CD14-positive monocyte (primary cell): ENCODE measurements at places on chromosomes 6 and 20.

- no peak overlapping the region for H3K4me3 ChIP-seq
- peaks cover 91% of the 10 kb centered on the region for H3K36me3 ChIP-seq
- no peaks in the 10 kb centered on the region for H3K4me1 ChIP-seq
- DNase-seq = no peak
- no peak overlapping the region for H3K27ac ChIP-seq
- no peaks in the 10 kb centered on the region for H3K27me3 ChIP-seq
Observed at GRCh38 chr6:3102875-3103274, 15.6 kb upstream of the BPHL start.

- no peaks in the 10 kb centered on the region for H3K36me3 ChIP-seq
- DNase-seq = no peak
- H3K4me1 ChIP-seq = peaks cover 8% of the 10 kb centered on the region
- peaks cover 2% of the 10 kb centered on the region for H3K27me3 ChIP-seq
Observed at GRCh38 chr6:143674483-143675381, 3.0 kb upstream of the PHACTR2 start.

- no peaks in the 10 kb centered on the region for H3K27me3 ChIP-seq
- peaks cover 52% of the 10 kb centered on the region for H3K4me1 ChIP-seq
Observed at GRCh38 chr6:41733707-41734665, 1.4 kb downstream of the TFEB start.

DNA sequence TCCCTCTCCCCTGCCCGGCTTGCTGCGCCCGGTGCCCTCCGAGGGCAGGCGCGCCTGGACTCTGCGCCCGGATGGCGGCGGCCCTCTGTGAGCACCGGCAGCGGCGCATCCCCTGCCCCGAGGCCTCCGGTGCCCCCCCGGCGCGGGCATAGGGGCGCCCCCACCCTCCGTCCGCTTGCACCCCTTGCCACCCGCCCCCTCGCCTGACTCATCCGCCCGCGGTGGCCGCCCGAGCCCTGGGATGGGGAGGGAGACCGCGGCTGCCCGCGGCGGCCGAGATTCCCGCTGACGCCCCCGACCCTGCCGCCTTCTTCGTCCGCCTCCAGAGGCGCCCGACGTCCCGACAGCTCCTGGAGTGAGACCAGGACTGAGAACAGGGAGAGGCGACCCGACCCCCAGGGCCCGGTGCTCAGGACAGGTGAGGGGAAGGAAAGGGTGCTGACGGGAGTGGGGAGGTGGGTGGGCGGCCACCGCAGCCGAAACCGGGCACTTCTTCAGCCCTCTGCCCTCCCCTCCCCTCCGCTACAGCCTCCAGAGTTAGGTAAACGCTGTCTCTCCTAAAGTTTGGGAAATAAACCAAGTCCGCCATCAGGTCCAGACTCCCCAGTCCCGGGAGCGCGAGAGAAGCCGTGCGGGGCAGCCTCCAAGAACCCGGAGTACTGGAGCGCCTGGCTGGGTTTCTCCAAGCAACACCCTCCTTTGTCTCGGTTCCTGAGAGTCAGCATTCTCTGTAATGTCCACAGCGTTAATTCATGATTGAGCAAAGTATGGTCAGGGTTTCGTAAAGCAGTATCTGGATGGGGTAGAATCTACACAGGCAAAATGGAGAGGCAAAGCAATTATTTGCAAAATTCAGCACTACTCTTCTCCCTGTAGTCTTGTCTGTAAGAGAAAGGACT lies 539 bp downstream of the TMEM200A start:
- peaks cover 12% of the 10 kb centered on the region for H3K4me1 ChIP-seq
- H3K27me3 ChIP-seq = peaks cover 69% of the 10 kb centered on the region
- H3K4me3 ChIP-seq = no peak overlapping the region
- no peaks in the 10 kb centered on the region for H3K36me3 ChIP-seq

DNA sequence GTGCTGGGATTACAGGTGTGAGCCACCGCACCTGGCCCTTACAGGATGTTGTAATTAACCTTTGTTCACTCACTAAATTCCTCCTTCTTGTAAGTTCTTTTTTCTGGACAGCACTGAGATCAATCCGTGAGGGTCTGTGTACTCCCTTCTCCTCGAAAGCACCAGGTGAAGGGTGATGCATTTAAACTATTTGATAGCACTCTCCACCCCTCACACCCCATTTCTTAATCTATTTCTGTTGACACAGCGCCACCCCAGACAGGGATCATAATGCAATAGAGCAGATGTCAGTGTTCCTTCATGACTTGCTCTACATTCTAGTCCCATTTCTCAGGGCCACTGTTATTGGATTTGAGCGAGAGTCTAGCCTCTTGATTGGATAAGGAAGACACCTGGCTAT lies 46.3 kb downstream of the PPP1R14C start:
- no peak for DNase-seq
- no peak overlapping the region for H3K4me3 ChIP-seq
- no peaks in the 10 kb centered on the region for H3K36me3 ChIP-seq
- peaks cover 7% of the 10 kb centered on the region for H3K4me1 ChIP-seq
- no peaks in the 10 kb centered on the region for H3K27me3 ChIP-seq
- no peak overlapping the region for H3K27ac ChIP-seq

GRCh38 chr6:130697995-130698535 lies 129.1 kb upstream of the SMLR1 start:
- H3K27me3 ChIP-seq = no peaks in the 10 kb centered on the region
- no peak overlapping the region for H3K4me3 ChIP-seq
- H3K4me1 ChIP-seq = no peaks in the 10 kb centered on the region
- no peak for DNase-seq
- H3K27ac ChIP-seq = no peak overlapping the region
- no peaks in the 10 kb centered on the region for H3K36me3 ChIP-seq

- no peak overlapping the region for H3K27ac ChIP-seq
- H3K27me3 ChIP-seq = peaks cover 17% of the 10 kb centered on the region
- H3K4me3 ChIP-seq = no peak overlapping the region
- no peaks in the 10 kb centered on the region for H3K4me1 ChIP-seq
- no peak for DNase-seq
Observed at GRCh38 chr6:28597217-28597835, 71.6 kb downstream of the GPX5 start.

DNA sequence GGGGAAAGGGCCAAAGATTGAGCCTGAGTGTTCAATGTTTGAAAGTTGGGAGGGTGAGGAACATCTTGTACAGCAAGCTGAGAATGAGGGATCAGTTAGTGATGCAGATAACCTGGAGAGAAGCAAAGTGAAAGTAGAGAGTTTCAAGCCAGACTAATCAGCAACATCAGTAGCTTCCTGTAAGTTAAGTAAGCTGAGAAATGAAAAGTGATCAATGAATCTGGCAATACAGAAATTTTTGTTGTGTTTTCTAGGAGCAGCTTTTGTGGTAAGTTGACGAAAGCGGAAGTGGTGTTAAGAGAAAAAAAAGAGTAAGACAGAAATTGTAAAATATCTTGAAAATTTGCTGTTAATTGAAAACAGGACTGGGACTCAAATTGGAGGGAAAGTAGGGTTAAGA lies 855.5 kb upstream of the MAP3K7 start:
- no peaks in the 10 kb centered on the region for H3K27me3 ChIP-seq
- no peaks in the 10 kb centered on the region for H3K4me1 ChIP-seq
- no peak overlapping the region for H3K27ac ChIP-seq
- no peak overlapping the region for H3K4me3 ChIP-seq
- no peak for DNase-seq

- H3K4me1 ChIP-seq = no peaks in the 10 kb centered on the region
- no peak for DNase-seq
- H3K27ac ChIP-seq = no peak overlapping the region
- no peaks in the 10 kb centered on the region for H3K36me3 ChIP-seq
- H3K27me3 ChIP-seq = no peaks in the 10 kb centered on the region
Observed at GRCh38 chr6:167668019-167668753, 158.5 kb upstream of the AFDN start.

GRCh38 chr6:36701401-36701991 lies 3.9 kb downstream of the RAB44 start:
- peak; percentile 64 for DNase-seq
- H3K27ac ChIP-seq = peak overlapping the region; percentile 85
- no peaks in the 10 kb centered on the region for H3K27me3 ChIP-seq

DNA sequence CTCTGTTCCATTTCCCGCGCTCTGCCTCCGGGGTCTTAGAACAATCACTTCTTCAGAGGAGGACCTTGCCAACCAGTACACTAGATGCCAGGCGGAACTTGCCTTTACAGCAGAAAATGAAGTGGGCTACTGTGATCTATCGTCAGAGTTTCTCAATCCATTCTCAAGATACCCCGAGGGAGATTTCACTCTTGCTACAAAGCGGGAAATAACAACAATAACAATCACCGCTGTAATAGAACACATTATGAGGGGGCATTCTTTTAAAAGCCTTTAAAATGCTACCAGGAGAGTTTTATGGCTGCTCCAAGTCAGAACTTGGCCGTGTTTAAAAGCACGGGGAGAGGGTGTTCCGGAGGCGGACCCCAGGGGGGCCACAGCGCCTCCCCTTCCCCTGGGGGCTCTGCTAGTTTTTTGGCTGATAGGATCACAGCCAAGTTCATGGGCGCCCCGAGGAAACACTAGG lies 617.0 kb upstream of the AGPAT4 start:
- no peak overlapping the region for H3K27ac ChIP-seq
- no peaks in the 10 kb centered on the region for H3K36me3 ChIP-seq
- no peak for DNase-seq
- H3K4me1 ChIP-seq = no peaks in the 10 kb centered on the region

DNA sequence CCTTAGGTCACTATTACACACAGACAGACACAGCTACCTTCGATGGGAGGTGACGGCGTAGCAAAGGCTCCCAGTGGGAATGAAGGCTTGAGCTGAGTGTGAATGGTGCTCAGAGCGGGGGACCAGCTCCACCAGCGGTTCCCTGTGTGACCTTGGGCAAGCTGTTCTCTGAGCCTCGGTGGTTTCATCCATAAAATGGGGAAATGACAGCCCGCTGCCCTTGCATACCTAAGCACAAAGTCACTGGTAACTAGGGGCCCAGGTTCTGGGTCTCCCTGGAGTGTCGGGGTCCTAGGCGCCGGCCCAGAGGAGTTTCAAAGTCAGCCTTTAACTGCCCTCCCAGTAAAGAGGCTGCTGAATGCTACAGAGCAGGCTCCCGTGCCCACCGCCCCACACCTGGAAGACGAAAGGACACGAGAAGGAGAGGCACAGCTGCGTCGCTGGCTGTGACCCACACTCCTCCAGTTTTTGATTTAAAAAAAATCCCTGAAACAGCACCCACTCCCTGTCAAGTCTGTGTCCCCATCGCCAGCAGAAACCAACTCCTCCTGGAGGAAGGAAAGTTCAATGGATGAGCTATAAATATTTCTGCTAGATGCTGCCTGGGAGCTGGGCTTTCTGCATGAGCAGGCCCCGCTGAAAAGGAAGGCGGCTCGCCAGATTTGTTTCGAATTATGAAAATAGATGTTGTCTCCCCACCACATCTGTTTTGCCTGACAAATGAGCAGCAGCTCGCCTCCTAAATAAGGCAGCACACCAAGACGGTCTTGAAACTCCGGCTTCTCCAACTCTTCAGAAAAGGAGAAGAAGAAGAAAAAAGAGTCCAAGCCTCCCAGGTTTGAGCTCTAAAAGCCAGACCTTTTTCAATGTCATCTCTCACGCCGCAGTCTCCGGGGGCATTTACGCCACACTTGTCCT lies 27.4 kb downstream of the PMEPA1 start:
- no peak overlapping the region for H3K4me3 ChIP-seq
- no peak overlapping the region for H3K27ac ChIP-seq
- DNase-seq = no peak
- H3K4me1 ChIP-seq = no peaks in the 10 kb centered on the region
- H3K27me3 ChIP-seq = peaks cover 17% of the 10 kb centered on the region
- no peaks in the 10 kb centered on the region for H3K36me3 ChIP-seq

GRCh38 chr20:63216041-63216848 lies at the start of gene YTHDF1:
TSS of gene YTHDF1 (minus strand) at chr20:63216131. CDS start at chr20:63215892, 239 bp downstream.
- H3K4me3 ChIP-seq = peak within 1 kb of the TSS; percentile 89
- H3K27ac ChIP-seq = peak within 1 kb of the TSS; percentile 86
- peak; percentile 96 for DNase-seq
- no peaks in the 10 kb centered on the region for H3K27me3 ChIP-seq
- H3K4me1 ChIP-seq = peaks cover 19% of the 10 kb centered on the region

- no peak overlapping the region for H3K4me3 ChIP-seq
- DNase-seq = no peak
- no peaks in the 10 kb centered on the region for H3K27me3 ChIP-seq
- peaks cover 10% of the 10 kb centered on the region for H3K4me1 ChIP-seq
- H3K36me3 ChIP-seq = no peaks in the 10 kb centered on the region
- H3K27ac ChIP-seq = no peak overlapping the region
Observed at GRCh38 chr6:209432-210103, 82.7 kb upstream of the DUSP22 start.

GRCh38 chr20:21365771-21366170 lies 31.6 kb downstream of the NKX2-4 start:
- H3K36me3 ChIP-seq = peaks cover 87% of the 10 kb centered on the region
- no peak overlapping the region for H3K27ac ChIP-seq
- DNase-seq = no peak
- no peak overlapping the region for H3K4me3 ChIP-seq

GRCh38 chr20:24698706-24699206 lies 229.3 kb downstream of the SYNDIG1 start:
- no peaks in the 10 kb centered on the region for H3K27me3 ChIP-seq
- no peak for DNase-seq
- H3K36me3 ChIP-seq = no peaks in the 10 kb centered on the region
- H3K4me1 ChIP-seq = no peaks in the 10 kb centered on the region

DNA sequence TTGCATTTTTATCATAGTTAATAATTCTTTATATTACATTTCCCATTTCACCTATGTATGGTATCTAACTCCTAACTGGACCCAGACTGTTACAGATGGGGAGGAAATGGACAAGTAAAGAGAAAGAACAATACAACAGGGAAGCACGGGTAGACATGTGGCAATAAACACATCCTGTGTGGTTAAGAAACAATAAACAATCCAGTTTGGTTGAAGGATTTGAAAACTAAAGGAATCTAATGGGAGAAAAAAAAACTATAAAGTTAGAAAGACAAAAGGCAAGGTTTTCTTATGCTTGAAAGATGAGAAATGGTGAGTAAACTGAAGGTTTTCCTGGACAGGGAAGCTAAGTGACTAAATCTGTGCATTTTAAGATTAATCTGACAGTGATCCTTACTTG lies 34.9 kb upstream of the ALDH8A1 start:
- peaks cover 88% of the 10 kb centered on the region for H3K36me3 ChIP-seq
- no peaks in the 10 kb centered on the region for H3K27me3 ChIP-seq
- no peak for DNase-seq
- H3K27ac ChIP-seq = no peak overlapping the region
- H3K4me3 ChIP-seq = no peak overlapping the region
- peaks cover 5% of the 10 kb centered on the region for H3K4me1 ChIP-seq

GRCh38 chr6:134539865-134540323 lies 222.0 kb upstream of the SGK1 start:
- no peaks in the 10 kb centered on the region for H3K27me3 ChIP-seq
- DNase-seq = no peak
- H3K4me1 ChIP-seq = peaks cover 11% of the 10 kb centered on the region
- H3K4me3 ChIP-seq = no peak overlapping the region

DNA sequence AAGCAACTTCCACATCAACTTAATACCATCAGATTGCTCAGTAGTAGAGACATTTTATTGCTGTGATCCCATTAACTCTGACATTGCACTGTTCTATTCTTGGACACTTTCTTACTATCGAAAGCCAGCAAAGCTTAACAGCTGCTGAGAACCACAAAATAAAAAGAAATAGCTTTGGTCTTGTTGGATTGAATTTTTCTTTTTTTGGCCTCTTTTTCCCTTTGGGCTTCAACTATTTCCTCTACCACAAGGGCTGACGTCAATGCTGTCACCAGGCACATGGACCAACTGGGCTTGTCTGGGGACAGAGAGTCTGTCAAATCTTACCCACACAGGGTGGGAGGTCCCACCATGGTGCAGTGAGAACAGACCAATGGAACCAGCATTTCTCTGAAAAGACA lies 63.4 kb upstream of the ENPP5 start:
- no peaks in the 10 kb centered on the region for H3K36me3 ChIP-seq
- H3K4me1 ChIP-seq = no peaks in the 10 kb centered on the region
- H3K27me3 ChIP-seq = no peaks in the 10 kb centered on the region

GRCh38 chr20:43937591-43937990 lies 22.9 kb downstream of the TOX2 start:
- H3K4me3 ChIP-seq = no peak overlapping the region
- no peak for DNase-seq
